ENCODE measurements at places on chromosomes 3 and 15. TPM values are rescaled to one million over a fixed set of nuclear protein-coding genes. Genes with fewer than 3 reads are reported as not detected.

The RLBP1 gene
- total RNA-seq = 2.3 TPM

The CAMK2N2 gene
- 3.4 TPM for total RNA-seq

The LSAMP gene
- 47.3 TPM for total RNA-seq

The TEX55 gene
- total RNA-seq = not detected

The TMEM42 gene
- total RNA-seq = 6.9 TPM

The ATP13A5 gene
- total RNA-seq = under 0.01 TPM

The PLAAT1 gene
- 8.1 TPM for total RNA-seq

The MYO1E gene
- total RNA-seq = 31.2 TPM

The CLDN18 gene
- not detected for total RNA-seq

The PCLAF gene
- 5.0 TPM for total RNA-seq

The ZPLD1 gene
- total RNA-seq = not detected

The OGG1 gene
- 61.3 TPM for total RNA-seq

The TMEM212 gene
- not detected for total RNA-seq

The PODXL2 gene
- 160 TPM for total RNA-seq

The A4GNT gene
- total RNA-seq = not detected

The PAK6 gene
- total RNA-seq = 11.2 TPM

The RTP1 gene
- not detected for total RNA-seq

The EIF4G1 gene
- 77.8 TPM for total RNA-seq

The NBEAL2 gene
- 3.3 TPM for total RNA-seq

The SNX22 gene
- total RNA-seq = 14.5 TPM
